DMS 273 treated with DMSO at 0.1 percent for 48 hours (cell line): ENCODE measurements at places on chromosomes 5 and 9.

- no peak for DNase-seq
Observed at GRCh38 chr9:136858844-136859757, 7.0 kb downstream of the MAMDC4 start.

DNA sequence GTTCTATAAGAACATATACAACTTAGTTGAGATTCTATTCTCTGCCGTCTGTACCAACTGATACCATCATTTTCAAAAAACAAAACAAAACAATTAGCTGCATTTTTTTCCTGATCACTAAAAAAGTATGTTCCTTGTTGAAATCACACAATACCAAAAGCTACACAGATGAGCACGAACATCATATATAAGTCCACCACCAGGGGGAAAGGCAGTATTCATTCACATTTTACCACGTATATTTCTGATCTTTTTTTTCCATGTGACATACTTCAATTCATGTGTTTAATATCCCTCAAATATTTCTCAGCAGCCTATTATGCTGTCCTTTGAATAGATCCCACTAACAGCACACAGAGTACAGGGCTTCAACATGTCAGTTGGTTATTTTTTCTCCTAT lies 40.6 kb downstream of the IRX2 start:
- no peak for DNase-seq

DNA sequence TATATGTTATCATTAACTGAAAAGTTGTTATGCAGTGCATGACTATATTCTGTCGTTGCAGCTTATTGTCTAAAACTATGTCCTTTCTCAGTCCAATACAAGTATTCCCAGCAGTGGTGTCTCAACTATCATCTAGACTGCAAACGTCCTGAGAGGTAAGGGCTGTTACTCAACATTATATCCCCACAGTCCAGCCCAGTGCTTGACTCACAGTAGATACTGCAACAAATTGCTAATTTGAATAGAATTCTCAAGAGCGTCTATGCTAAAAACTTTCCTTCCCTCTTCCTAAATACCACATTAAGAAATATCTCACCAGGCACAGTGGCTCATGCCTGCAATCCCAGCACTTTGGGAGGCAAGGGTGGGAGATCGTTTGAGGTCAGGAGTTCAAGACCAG lies 37.7 kb upstream of the PCSK5 start:
- no peak for DNase-seq

DNA sequence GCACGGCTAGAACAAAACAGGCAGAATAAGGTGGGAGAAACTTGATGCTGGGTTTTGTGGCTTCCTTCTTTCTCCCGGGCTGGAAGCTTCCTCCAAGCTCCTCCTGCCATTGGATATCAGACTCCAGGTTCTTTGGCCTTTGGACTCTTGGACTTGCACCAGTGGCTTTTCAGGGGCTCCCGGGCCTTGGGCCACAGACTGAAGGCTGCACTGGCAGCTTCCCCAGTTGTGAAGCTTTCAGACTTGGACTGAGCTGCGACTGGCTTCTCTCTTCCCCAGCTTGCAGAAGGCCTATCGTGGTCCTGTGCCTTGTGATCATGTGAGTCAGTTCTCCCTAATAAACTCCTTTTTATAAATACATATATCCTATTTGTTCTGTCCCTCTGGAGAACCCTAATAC lies 364.4 kb downstream of the DNAH5 start:
- DNase-seq: no peak

- DNase-seq: peak; percentile 32
Observed at GRCh38 chr5:88269222-88269771, 652 bp upstream of the TMEM161B start.

DNA sequence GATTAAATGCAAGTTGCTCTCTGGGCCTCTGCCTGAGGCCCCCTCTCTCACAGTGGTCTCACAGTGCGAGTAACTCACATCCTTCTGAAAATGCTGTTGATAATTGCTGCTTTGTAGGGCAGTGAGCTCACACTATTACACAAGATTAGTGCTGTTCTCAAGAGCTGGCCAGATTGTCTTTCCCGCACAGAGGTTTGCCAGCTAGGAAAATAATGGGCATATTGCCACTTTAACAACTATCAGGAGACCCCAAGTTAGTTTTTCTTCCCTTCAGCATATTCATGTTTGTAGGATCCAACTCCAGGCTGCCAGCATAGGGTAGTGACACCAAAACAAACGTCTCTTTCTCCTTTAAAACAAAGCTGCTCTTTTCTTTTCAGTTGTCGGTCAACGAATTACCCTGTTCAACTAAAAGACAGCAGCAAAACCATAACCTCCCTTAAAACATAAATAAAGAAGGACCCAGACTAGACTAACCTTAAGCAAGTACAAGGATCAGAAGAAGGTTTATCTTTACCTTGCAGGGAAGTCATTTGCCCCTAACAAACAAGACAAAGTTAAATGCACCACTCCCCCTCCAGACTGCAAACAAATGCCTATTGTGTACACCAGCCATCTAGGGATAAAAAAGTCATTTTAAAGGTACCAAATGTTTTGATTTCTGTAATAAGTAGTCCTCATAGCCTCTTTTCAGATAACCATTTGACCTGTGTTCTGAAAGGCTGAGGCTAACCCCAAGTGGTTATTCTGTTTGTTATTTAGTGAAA lies 91.4 kb downstream of the VCAN start:
- no peak for DNase-seq

GRCh38 chr5:14216902-14217301 lies 73.8 kb downstream of the TRIO start:
- no peak for DNase-seq

GRCh38 chr9:134428559-134428958 lies 102.3 kb downstream of the RXRA start:
- no peak for DNase-seq

DNA sequence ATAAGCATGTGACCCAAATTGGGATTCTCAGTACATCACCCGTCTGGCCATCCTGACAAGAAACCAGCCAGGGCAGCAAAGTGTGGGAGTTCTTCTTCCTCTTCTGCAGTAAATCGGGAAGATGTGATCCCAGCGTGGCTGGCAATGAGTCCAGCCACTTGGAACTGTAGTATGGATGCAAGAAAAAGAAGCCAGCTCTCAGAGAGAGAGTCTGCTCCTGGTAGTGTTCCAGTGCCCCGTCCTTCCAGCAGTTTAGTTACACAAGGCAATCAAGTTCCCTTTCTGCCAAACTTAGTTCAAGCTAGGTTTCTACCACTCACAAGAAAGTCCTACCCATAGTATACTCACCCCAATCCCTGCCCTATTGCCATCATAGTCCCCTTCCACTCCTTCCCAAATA lies 65.6 kb downstream of the CDK5RAP2 start:
- no peak for DNase-seq

GRCh38 chr5:56190497-56190896 lies 42.6 kb downstream of the ANKRD55 start:
- DNase-seq: no peak
